Adrenal gland (tissue), 19 donors: ENCODE measurements at places on chromosomes 1 and 21. TPM values are rescaled to one million over a fixed set of nuclear protein-coding genes. Genes with fewer than 3 reads are reported as not detected.

GRCh38 chr1:14508613-14509012, 89.9 kb upstream of the KAZN start:
- no peak for DNase-seq

Gene PRRX1
- 16.6 TPM for total RNA-seq

- no peak for DNase-seq
These were observed 59.9 kb downstream of the TOR3A start for GRCh38 chr1:179141592-179142251.

GRCh38 chr1:15883326-15883725, 35.8 kb downstream of the SPEN start:
- DNase-seq: no peak

GRCh38 chr1:17875882-17876280, 120.7 kb downstream of the ACTL8 start:
- DNase-seq: no peak

Gene LIN28A
- total RNA-seq: not detected
